Liver (tissue), 10 donors: ENCODE measurements at places on chromosomes 6 and 20. TPM values are rescaled to one million over a fixed set of nuclear protein-coding genes. Genes with fewer than 3 reads are reported as not detected.

DNA sequence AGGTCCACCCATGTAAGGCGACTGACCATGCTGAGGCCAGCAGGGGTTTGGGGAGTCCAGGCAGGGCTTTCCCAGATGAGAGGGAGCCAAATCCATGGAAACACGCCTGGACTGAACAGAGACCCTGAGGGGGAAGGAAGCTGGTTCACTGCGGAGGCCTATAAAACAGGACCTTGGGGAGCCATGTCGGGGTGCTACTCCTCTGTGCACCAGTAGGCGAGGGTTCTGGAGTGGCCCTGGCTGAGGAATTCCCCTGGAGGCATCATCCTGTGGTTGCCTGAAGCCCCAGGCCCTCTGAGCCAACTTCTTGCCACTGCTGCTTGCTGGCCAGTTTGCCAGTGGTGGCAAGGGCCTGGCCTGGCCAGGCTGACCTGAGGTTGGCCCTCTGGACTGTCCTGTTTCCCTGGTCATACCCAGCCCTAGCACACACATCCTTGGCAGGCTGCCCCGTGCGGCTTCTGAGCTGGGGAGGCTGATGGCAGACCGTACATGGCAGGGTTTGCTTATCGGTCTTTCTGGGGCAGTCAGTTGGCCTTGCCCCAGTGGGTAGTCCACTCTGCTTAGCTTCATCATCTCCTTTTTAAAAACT is 2.2 kb upstream of the LRRN4 start:
- no peak for DNase-seq

GTPBP2 gene
- 21.8 TPM for total RNA-seq

DNA sequence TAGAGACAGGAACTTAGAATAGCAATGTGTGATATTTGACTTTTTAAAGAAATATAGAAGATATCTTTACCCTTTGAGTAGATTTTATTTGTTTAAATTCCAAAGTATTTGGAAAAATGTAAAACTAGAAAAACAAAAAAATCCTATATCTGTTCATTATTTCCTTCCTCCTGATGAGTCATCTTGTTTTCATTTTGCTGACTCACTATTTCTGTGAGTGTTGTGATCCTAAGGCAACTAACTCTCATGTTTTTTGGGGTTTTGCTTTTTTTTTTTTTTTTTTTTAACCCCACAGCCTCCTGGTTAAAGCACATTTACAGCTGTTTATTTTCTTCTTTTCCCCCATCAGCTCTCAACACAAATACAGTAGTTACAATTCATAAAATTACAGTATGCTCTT is 37.8 kb upstream of the THEMIS start:
- no peak for DNase-seq

GRCh38 chr6:145015739-145016558 is 719.4 kb downstream of the EPM2A start:
- no peak for DNase-seq

- DNase-seq: peak; percentile 4
Measured at GRCh38 chr6:166778776-166779175, 151.7 kb upstream of the RPS6KA2 start.

DNA sequence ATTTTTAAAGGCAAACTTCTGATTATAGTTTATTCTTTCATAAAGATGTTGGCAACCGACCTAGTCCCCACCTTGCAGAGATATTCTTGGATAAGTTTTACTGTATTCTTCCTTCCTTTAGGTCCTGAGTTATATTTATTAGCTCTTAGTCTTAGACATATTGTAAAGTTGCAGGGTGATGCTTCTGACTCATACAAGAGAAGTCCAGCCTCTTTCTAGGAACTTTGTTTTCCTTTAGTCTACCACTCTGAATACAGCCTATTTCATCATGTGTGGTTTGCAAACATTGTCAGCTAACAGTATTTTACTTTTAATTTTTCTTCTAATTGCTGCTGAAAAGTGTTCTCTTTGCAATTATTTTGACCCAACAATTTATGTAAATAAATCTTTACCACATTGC is 686.7 kb downstream of the COL12A1 start:
- DNase-seq: no peak

DNA sequence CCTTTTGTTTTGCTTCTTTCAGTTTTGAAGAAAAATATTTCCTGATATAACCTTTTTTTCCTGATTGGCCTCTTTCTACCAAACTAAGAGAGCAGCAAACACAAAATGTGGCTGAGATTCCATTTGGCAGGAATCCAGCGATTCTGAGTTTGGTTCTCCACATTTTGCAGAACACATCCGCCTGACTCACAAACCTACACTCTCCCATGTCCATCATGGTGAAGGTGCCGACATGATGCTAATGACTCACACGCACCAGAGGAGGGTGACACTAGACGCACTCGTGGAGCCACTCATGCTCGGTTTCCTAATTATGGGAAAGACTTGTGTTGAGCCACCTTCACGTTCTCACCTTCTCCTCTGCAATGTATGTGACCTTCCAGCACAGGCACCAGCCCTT is 45.9 kb upstream of the DUSP22 start:
- DNase-seq: no peak

COL11A2 gene
- 0.19 TPM for total RNA-seq

- no peak for DNase-seq
Measured at GRCh38 chr6:144219056-144219685, 66.0 kb upstream of the UTRN start.

GRCh38 chr6:138188278-138188941 is 26.7 kb downstream of the ARFGEF3 start:
- no peak for DNase-seq

SLC22A7 gene
- total RNA-seq: 143 TPM

PTCRA gene
- total RNA-seq: 1.1 TPM

DNA sequence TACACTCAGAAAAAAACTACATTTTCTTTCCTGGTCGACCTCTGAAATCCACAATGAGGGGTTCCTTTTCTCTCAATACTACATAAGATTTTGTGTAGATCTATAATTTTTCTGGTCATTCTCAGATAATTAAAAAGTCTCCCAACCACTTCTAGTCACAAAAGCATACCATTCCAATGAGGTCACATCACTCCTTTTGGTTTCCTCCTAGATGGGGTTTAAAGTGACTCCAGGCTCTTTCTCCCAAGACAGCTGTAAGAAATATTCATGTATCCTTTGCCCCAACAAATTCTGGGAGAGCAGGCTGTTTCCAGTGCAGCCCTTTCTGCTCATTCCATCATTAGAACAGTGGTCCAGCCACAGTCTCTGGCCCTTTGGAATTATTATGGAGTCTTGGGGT is 43.1 kb upstream of the BEND6 start:
- DNase-seq: no peak

GRCh38 chr6:123323452-123324329 is 313.1 kb downstream of the TRDN start:
- DNase-seq: no peak

DNA sequence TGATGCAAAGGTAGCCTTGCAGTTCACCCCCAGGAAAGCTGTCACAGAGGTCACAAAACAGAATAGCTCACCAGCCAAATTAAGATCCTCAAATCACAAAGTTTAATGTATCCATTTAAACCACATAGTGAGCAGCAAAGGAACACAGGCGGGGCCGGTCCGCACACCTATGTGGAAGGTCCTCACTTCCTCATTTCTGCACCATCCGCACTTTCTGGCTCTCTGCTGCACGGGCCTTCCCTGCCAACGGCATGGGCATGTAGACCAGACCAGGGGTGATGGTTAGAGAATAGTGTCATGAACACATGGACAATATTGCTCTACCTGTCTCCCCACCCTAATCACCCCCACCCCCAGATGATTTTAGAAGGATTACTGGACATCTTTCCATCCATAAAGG is 12.1 kb upstream of the TBXT start:
- no peak for DNase-seq

DNA sequence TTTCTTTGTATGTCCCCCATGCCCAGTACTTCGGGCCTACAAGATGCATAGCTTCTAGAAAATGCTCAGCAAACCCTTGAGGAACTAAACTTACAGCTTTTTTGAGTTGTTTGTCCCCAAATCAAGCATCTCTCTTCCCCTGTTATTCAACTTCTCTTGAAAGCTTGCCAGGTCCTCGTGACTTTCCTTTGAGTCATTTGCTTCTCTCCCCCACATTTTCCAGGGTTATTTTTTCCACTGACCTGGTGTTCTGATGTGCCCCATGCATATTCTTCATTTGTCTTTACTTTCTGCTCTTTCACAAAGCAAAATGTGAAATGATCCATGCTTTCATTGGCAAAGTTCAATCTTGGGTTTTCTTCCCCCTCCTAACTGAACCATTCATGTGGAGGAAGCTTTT is 204.8 kb downstream of the TFAP2A start:
- DNase-seq: no peak

GRCh38 chr6:2829253-2829652 is 12.4 kb downstream of the SERPINB1 start:
- DNase-seq: no peak

DNA sequence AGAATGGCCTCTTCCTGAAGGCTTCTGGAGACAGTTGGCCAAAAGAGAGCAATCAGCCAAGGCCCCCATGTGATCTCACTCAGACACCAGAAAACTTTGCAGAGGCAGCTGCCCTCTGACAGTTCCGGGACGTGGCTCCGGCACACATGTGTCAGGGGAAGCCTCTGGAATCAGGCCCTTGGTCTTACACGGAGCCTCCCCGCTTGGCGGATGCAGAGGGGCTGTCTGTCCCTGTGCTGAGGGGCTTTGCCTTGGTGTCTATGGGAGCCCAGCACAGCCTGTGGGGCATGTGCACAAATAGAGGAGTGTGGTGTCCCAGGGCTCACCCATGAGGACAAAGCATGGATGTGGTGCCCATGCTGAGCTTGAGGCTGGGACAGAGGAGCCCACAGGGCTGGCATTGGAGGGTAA is 13.8 kb downstream of the SIGLEC1 start:
- DNase-seq: no peak

GRCh38 chr6:33372526-33373123 is 19.0 kb upstream of the KIFC1 start:
- no peak for DNase-seq

- peak; percentile 72 for DNase-seq
Measured at GRCh38 chr6:158231551-158232315, 63.6 kb downstream of the GTF2H5 start.

DNA sequence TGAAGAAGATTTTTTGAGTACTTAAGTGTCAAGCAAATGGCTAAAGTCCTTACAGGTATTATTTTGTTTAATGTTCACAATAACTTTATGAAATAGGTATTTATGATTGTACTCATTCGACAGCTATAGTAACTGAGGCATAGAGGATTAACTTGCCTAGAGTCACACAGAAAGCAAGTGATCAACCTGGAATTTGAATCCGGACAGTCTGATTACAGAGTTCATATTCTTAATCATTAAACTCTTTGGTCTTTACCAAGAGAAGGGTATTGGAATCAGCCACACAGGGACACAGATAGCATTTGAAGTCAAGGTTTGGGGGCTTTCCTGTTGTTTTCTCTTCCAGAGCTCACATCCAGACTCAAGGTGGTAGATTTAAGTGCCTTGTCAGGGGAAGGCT is 69.7 kb downstream of the ISM1 start:
- DNase-seq: no peak

GRCh38 chr6:128919412-128920180 is 36.7 kb downstream of the LAMA2 start:
- DNase-seq: no peak

GRCh38 chr6:162856885-162857284 is 129.1 kb downstream of the PACRG start:
- DNase-seq: no peak

ARMH2 gene
- total RNA-seq: not detected

- no peak for DNase-seq
Measured at GRCh38 chr20:3616250-3616649, 46.9 kb downstream of the GFRA4 start.

PRND gene
- 0.23 TPM for total RNA-seq

DNA sequence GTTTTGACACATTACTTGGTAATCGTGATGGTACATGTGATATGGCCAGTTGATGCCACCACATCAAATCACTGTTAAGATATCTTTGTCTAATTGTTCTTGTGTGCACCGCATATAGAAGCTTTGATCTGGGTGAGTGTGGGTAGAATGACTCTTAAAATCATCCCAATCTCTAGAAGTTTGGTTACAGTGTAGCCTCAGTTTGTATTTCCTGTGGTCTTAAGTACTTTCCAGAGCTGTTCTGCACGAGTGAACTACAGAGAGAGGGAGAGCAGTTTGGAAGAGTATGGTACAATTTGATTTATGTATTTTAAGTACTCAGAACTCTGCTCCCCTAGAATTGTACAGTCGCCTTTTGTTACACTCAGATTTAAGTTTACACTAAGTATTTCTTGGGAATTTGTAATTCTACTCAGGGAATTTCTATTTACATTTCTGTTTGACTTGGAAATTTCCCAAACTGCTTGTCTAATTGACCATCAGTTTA is 37.5 kb downstream of the SNX9 start:
- DNase-seq: no peak

- DNase-seq: no peak
Measured at GRCh38 chr20:8368670-8369069, 236.6 kb downstream of the PLCB1 start.
